ENCODE measurements at places on chromosomes 13 and 19. TPM values are rescaled to one million over a fixed set of nuclear protein-coding genes. Genes with fewer than 3 reads are reported as not detected.

DNA sequence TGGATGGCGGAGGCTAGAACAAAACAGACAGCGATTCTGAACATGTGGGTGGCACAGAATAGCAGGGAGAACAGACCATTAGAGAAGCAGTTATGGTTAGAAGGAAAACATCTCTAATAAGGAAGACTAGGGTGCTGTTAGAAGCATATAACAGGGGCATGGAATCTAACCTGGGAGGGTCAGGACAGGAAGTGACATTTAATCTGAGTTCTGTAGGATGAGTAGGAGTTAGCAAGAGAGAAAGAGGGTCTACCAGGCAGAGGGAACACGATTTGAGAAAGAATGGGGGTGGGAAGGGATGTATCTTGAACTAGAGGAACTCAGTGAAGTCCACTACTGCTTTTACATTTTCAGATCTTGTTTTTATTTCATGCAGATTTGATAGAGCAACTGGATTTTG lies 48.6 kb downstream of the B3GLCT start:
- no peaks in the 10 kb centered on the region for H3K27me3 ChIP-seq
- DNase-seq: no peak
- peaks cover 10% of the 10 kb centered on the region for H3K4me1 ChIP-seq

DNA sequence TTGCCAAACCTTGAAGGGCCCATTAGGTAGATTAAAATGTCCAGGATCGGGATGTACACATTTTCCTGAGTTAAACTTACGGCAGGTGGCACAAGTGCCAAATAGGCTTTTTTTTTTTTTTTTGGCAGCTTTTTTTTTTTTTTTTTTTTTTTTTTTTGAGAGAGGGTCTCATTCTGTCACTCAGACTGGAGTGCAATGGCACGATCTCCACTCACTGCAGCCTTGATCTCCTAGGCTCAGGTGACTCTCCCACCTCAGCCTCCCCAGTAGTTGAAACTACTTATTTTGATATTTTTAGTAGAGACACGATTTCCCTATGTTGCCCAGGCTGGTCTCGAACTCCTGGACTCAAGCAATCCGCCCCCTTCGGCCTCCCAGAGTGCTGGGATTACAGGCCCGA lies 9.0 kb downstream of the IRGC start:
- no peaks in the 10 kb centered on the region for H3K4me1 ChIP-seq
- no peak for DNase-seq
- H3K4me3 ChIP-seq: no peak overlapping the region

- no peak overlapping the region for H3K27ac ChIP-seq
- H3K4me1 ChIP-seq: no peaks in the 10 kb centered on the region
- DNase-seq: no peak
- no peaks in the 10 kb centered on the region for H3K27me3 ChIP-seq
- no peak overlapping the region for H3K4me3 ChIP-seq
Observed at GRCh38 chr13:112465251-112466131, 89.3 kb downstream of the SPACA7 start.

GRCh38 chr13:36310417-36311108 lies 12.9 kb upstream of the CCDC169 start:
- H3K27me3 ChIP-seq: no peaks in the 10 kb centered on the region
- no peak overlapping the region for H3K27ac ChIP-seq
- H3K4me3 ChIP-seq: no peak overlapping the region
- H3K36me3 ChIP-seq: peaks cover 89% of the 10 kb centered on the region
- no peak for DNase-seq

- peaks cover 24% of the 10 kb centered on the region for H3K27me3 ChIP-seq
- DNase-seq: no peak
- H3K4me3 ChIP-seq: no peak overlapping the region
- H3K36me3 ChIP-seq: no peaks in the 10 kb centered on the region
Observed at GRCh38 chr13:47081246-47081645, 184.4 kb upstream of the HTR2A start.

- no peaks in the 10 kb centered on the region for H3K27me3 ChIP-seq
- no peak overlapping the region for H3K27ac ChIP-seq
- H3K4me1 ChIP-seq: no peaks in the 10 kb centered on the region
- no peak overlapping the region for H3K4me3 ChIP-seq
- DNase-seq: no peak
- H3K36me3 ChIP-seq: peaks cover 18% of the 10 kb centered on the region
Observed at GRCh38 chr13:32340914-32341313, 25.6 kb downstream of the BRCA2 start.

DNA sequence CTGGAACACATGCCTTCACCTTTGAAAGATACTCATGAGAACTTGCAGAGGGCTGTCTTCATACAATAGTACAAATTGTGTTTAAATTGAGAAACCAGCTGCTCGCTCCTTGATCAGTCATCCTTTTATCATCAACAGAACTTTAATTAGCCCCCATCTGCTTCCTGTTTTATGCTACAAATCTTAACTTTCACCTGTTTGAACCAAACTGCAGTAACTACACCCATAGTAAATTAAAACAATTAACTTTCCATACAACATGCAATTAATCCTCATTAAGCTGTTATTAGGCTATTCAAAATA lies 85.2 kb downstream of the FOXO1 start:
- no peak overlapping the region for H3K4me3 ChIP-seq
- H3K27me3 ChIP-seq: no peaks in the 10 kb centered on the region
- H3K4me1 ChIP-seq: no peaks in the 10 kb centered on the region
- no peak overlapping the region for H3K27ac ChIP-seq

MISP3 gene
- 0.26 TPM for total RNA-seq

DNA sequence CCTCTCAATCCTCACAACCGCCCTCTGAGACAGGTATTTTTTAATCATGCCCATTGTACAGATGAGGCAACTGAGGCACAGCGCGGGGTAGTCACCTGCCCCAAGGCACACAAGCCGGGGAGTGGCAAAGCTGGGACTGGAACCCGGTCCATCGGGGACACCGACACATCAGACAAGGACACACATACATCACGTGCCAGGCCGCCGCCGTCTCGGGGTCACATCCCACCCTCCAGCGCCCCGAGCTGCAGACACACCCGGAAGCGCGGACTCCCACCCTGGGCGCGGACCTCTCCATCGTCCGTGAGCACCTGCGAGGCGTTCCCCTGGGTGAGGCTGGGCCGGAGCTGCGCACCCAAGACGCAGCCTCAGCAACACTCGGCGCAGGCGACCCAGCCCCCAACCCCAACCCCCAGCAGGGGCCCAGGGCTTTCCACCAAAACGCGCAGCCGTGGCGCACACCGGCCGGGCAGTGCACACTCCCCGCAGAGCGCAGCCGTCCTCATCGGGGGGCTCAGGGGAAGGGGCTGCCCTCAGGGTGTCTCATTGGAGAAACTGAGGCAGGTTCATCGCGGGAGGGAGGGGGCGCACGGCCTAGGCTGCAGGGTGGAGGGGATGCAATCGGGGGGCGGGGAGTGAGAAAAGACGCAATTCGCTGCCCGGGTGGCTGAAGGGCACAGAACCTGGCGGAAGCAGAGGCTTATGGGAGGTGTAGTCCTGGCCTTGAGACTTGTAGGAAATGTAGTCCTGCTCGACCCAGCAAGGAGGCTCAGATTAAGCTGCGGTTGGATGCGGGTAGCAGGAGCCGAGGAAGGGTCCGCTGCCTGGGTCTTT lies 1.9 kb upstream of the LMTK3 start:
- peak; percentile 84 for DNase-seq
- H3K4me1 ChIP-seq: no peaks in the 10 kb centered on the region
- H3K27me3 ChIP-seq: no peaks in the 10 kb centered on the region
- no peaks in the 10 kb centered on the region for H3K36me3 ChIP-seq
- no peak overlapping the region for H3K27ac ChIP-seq

NDUFA11 gene
- total RNA-seq: 298 TPM

DNA sequence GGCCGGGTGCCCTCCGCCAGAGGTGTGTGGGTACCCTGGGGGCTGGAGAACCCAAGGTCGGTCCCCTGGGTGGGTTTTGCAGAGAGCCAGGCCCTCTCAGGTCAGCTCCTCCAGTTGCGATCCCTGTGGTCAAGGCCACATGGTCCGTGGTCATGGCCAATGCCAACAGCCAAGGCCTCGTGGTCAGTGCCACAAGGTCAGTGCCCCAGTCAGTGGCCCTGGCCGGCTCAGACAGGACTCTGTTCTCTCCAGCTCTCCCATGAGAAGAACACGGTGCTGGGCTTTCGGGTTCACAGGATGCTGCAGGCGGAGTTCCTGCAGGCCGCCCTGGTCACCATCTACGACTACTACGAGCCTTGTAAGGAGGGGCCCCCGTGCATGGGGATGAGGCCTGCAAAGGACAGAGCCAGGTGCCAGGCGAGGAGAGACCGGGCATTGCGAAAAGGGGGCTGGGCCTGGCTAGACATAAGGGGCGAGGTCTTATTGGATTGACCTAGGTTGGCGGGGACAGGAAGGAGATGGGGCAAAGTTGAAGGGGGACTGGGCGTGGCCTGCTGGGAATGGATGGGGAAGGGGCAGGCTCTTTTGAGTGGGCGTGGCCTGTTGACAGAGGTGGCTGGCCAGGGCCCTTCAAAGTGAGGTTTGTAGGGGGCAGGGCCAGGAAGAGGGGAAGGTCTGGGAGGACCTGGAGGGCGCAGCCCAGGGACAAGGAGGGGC lies 15.2 kb upstream of the SHFL start:
- H3K4me3 ChIP-seq: no peak overlapping the region
- no peaks in the 10 kb centered on the region for H3K27me3 ChIP-seq
- H3K4me1 ChIP-seq: no peaks in the 10 kb centered on the region

DNA sequence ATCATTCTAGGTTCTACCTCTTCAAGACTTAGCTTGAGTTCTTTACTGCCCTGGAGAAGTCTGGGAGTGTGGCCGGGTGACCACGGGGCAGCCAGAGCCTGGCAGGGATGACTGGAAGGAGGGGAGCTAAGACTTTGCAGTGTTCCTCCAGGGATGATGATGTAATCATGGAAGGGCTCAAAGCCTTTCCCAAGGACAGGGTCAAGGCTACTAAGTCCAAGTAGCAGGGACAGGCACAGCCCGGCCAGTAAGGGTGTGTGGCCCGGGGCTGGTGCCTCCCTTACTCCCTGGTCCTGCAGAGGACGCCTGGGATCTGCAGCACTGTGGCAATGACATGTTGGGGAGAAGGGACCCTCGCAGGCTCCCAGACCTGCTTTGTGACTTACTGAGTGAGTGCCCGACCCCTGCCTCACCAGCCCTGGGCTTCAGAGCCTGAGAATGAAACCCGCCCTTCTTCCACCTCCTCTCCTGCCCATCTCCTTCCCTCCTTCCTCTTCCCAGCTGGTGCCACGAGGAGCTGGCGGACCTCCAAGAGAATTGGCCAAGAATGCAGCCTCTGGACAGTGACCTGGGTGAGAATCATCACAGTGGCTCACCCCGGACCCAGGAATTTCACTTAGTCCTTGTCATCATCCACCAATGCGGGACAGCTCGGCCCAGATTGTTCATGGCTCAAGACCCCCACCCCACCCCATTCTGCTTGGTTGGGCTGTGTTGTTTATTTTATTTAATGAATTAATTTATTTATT lies 15.6 kb upstream of the FBXO17 start:
- H3K27ac ChIP-seq: no peak overlapping the region
- no peak for DNase-seq
- H3K36me3 ChIP-seq: no peaks in the 10 kb centered on the region
- H3K4me3 ChIP-seq: no peak overlapping the region
- no peaks in the 10 kb centered on the region for H3K4me1 ChIP-seq

ZNF93 gene
- 8.7 TPM for total RNA-seq

GRCh38 chr19:45324349-45324907 lies 1.8 kb upstream of the CKM start:
- no peaks in the 10 kb centered on the region for H3K36me3 ChIP-seq
- DNase-seq: no peak
- H3K27ac ChIP-seq: no peak overlapping the region

OR7A17 gene
- not detected for total RNA-seq

DNA sequence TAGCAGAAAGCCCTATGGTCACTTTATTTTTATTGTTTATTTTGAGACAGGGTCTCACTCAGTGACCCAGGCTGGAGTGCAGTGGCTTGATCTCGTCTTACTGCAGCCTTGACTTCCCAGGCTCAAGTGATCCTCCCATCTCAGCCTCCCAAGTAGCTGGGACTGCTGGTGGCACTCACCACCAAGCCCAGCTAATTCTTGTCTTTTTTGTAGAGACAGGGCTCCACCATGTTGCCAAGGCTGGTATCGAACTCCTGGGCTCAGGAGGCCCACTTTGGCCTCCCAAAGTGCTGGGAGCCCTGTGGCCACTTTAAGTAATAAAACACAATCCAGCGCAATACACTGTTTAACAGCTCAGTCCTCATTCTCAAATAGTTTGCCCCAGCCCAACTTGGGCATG lies 69.3 kb downstream of the NUFIP1 start:
- no peak for DNase-seq
- no peaks in the 10 kb centered on the region for H3K27me3 ChIP-seq
- H3K4me3 ChIP-seq: no peak overlapping the region
- H3K36me3 ChIP-seq: no peaks in the 10 kb centered on the region

COL5A3 gene
- 6.8 TPM for total RNA-seq

ZNF296 gene
- 3.0 TPM for total RNA-seq

DNAJC15 gene
- 2.4 TPM for total RNA-seq

DNA sequence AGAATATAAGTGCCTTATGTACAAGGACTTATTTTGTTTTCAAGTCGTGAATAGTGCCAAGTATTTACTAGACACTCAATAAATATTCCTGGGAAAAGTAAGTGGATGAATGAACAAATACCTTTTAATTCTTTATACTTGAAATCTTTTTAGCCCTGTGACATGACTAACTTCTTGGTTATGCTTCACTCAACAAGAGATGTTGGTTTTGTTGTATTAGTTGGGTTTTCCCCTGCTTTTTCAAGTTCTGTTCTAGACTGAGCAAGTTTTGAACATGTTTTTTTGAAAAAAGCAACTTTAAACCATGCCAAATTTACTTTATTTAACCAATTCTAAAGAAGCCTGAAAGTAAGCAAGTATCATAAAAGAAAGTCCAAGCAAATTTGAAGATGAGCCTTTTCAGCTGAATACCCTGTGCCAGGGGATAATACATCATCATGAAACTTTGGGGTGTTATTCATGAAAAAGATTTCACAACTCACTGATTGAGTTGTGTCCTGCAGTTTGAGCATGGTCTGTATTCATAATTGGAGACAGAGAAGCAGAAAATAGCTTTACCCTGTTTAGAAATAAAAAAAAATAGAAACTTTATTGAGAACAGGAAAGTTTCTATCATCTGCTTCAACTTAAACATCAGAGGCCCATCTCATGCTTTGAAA lies 11.1 kb downstream of the LMO7 start:
- no peak for DNase-seq
- no peaks in the 10 kb centered on the region for H3K4me1 ChIP-seq
- H3K36me3 ChIP-seq: no peaks in the 10 kb centered on the region
- H3K27ac ChIP-seq: no peak overlapping the region
- no peak overlapping the region for H3K4me3 ChIP-seq

C5AR1 gene
- total RNA-seq: 1.2 TPM

ZNF773 gene
- total RNA-seq: 9.7 TPM

DNA sequence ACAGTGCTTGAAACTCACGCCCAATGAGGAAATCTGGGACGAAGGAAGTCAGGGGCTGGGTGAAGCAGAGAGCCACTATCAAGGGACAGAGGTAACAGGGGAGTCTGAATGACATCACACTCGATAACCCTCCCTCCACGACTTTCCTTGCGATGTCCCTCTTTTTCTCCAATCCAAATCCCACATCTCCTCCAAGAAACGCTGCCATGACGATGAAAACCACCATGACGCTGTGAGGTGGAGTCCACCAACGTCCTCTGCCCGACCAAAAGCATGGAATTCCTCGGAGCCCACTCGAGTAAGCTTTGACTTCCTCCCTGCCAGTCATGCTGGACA lies 967 bp downstream of the REXO1 start:
- peak overlapping the region; percentile 99 for H3K4me3 ChIP-seq
- DNase-seq: no peak
- H3K27ac ChIP-seq: peak overlapping the region; percentile 100
- peaks cover 24% of the 10 kb centered on the region for H3K4me1 ChIP-seq
